Brain (organoid and tissue), 16 donors: ENCODE measurements at places on chromosomes 4 and X.

- DNase-seq: peak; percentile 69
Observed at GRCh38 chr4:156971676-156972378, at the start of gene PDGFC. Gene PDGFC, minus strand, starts transcription at chr4:156971799. Its CDS starts 896 bp downstream, at chr4:156970903.

DNA sequence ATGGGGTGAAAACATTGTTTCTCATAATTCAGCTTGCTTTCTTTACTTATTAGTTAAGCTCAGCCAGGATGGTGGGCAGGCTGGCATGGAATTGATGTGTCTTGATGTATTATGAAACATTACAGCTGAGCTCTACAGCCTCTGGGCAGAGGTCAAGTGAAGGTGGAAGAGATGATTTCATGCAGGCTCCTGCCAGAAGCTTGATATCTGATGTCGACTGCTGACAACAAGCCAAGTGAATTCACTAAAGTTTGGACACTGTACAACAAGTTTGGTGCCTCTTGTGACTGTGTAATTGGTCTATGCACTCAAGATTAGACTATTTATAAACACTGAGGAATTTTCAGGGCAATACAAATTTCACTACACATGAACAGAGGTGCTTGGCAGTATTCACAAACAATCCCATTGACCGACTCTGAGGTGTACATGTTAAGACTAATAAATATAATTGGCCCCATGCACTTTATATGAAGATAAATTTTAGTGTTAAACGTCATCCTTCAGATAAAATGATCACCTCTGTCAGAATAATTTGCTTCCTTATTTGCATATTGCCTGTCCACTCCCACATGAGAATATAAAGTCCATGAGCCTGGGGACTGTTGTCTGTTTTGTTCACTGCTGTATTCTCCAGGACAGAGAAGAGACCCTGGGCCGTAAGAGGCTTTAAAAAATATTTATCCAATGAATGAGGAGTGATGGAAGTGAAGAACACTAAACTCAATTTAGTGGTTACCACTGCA lies 612.2 kb downstream of the IQCM start:
- peak; percentile 15 for DNase-seq

- peak; percentile 15 for DNase-seq
Observed at GRCh38 chrX:21176921-21177571, 197.2 kb upstream of the CNKSR2 start.

GRCh38 chr4:184500748-184501589 lies 26.6 kb upstream of the IRF2 start:
- DNase-seq: no peak

GRCh38 chr4:110371016-110371770 lies 104.8 kb upstream of the ENPEP start:
- DNase-seq: no peak

DNA sequence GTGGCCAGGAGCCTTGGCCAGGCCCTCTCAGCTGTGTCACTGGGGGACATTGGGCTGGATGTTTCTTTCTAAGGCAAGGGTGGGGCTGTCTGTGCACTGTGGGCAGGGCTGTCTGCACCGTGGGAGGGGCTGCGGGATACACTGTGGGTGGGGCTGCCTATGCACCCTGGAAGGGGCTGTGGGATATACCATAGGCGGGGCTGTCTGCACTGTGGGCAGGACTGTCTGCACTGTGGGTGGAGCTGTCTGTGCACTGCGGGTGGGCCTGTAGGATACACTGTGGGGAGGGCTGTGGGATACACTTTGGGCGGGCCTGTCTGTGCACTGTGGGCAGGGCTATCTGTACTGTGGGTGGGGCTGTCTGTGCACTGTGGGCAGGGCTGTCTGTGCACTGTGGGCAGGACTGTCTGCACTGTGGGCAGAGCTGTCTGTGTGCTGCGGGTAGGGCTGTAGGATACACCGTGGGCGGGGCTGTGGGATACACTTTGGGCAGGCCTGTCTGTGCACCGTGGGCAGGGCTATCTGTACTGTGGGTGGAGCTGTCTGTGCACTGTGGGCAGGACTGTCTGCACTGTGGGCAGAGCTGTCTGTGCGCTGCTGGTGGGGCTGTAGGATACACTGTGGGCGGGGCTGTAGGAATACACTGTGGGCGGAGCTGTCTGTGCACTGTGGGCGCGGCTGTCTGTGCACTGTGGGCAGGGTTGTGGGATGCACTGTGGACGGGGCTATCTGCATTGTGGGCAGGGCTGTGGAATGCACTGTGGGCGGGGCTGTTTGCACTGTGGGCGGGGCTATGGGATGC lies 31.1 kb downstream of the ACOX3 start:
- no peak for DNase-seq
